ENCODE measurements at places on chromosomes 4 and X. TPM values are rescaled to one million over a fixed set of nuclear protein-coding genes. Genes with fewer than 3 reads are reported as not detected.

CSN1S1 gene
- not detected for total RNA-seq

MAGEA8 gene
- not detected for total RNA-seq

DKC1 gene
- 46.3 TPM for total RNA-seq

CSAG3 gene
- not detected for total RNA-seq

BANK1 gene
- under 0.01 TPM for total RNA-seq

IDS gene
- 25.7 TPM for total RNA-seq

MGAT4D gene
- not detected for total RNA-seq

RASSF6 gene
- not detected for total RNA-seq

F8 gene
- 31.0 TPM for total RNA-seq

HTRA3 gene
- total RNA-seq = 1.4 TPM

MTNR1A gene
- not detected for total RNA-seq

- peak; percentile 50 for DNase-seq
Observed at GRCh38 chrX:134669378-134670098, 11.3 kb upstream of the PLAC1 start.

- DNase-seq = no peak
Observed at GRCh38 chr4:69025191-69025998, 70.9 kb upstream of the UGT2B7 start.

- DNase-seq = peak; percentile 14
Observed at GRCh38 chrX:129717892-129718291, 20.9 kb upstream of the XPNPEP2 start.

GRCh38 chr4:140790765-140791164 is 34.6 kb upstream of the TBC1D9 start:
- no peak for DNase-seq

- no peak for DNase-seq
Observed at GRCh38 chr4:46370531-46370930, 19.4 kb downstream of the GABRA2 start.

GRCh38 chr4:69330345-69331047 is 50.2 kb downstream of the UGT2B28 start:
- DNase-seq = no peak

GRCh38 chr4:165009493-165010227 is 22.1 kb upstream of the TRIM60 start:
- no peak for DNase-seq

DNA sequence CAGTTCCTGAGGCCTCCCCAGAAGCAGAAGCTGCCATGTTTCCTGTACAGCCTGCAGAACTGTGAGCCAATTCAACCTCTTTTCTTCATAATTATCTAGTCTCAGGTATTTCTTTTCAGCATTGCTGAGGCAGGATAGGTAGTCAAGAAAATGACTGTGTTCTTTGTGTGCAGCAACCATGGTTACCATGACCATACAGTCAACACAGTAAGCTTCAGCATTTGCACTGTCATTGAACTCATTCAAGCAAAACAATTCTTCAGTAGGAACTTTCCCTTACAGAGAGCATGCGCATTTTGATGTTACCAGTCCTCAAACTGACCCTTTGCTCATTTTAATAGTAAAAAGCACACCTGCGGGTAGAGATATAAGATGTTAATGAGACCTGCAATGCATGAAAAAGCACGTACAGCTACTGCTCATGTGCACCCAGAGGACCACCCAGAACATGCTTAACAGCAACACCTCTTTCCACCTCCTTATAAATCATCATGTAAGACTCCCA is 180.8 kb downstream of the PRKX start:
- no peak for DNase-seq

DNA sequence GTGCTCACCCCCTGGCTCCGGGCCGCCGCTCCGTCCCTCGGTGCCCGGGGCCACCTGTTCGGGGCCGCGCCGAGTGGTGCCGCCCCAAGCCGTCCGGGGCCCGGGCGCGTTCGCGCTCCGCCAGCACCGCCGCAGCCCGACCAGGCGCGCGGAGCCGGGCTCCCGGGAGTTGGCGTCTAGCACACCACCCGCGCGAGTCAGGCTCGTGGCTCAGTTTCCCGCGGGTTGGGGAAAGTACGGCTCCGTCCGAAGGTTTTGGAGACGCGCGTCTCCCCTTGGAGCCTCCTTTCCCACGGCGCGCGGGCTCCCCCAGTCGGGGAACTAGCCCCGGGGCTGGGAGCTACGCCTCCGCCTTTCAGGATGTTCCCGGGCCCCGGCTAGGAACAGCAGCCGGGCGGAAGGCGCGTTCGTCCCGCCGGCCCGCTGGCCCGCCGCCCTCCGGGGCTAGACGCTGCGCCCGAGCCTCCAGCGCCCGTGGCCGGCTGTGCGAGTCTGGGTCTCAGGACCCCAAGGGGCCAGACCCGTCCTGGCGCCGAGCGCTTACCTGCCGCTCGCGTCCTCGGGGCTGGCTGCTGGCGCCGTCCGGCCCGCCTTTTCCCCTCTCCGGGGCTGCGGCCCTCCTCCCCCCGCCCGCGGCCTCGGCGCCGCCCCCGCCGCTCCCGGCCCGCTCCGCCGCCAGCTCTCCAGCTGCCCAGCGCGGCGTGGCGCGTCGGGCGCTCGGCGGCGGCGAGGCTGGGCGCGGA is at the start of gene ADGRG2:
ADGRG2 (minus strand) TSS at position 571 of the 743 bp plus-strand sequence. CDS start 53,634 bp downstream, outside the sequence.
- DNase-seq = no peak

GRCh38 chr4:128513664-128514484 is 226.3 kb upstream of the PGRMC2 start:
- no peak for DNase-seq

DNA sequence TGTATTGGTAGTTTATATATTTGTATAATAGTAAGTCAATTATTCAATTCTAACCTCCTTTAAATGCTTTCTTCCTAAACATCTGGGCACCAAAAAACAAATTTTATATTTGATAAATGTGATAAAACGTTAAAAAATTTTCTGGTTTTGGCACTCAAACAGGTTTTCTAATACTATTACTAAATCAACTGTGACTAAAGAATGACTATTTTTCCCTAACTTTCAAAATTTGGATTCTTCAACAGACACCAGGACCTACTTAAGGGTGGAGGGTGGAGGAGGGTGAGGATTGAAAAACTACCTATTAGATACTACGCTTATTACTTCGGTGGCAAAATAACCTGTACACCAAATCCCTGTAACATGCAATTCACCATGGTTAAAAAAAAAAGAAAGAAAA is 555.5 kb downstream of the IL15 start:
- DNase-seq = no peak

GRCh38 chrX:118745570-118745969 is 18.2 kb downstream of the IL13RA1 start:
- DNase-seq = no peak

DNA sequence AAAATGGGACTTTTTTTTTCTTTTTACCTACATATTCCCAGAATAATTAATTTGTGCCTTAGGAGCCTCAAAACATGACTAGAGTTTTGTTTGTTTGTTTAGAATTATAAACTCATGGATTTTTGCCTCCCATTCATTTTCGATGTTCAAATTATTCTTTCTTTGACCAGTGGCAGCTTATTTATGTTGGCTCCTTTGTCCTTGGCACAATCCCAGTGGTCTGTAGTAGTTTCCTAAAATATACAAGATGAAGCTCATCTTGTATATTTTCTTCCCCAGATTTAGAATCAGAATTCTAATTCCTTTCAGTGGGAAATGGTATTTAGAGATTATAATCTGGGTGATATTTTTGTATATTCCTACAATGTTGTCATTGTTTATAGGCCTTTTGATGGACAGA is 27.2 kb downstream of the DCK start:
- DNase-seq = peak; percentile 42

DNA sequence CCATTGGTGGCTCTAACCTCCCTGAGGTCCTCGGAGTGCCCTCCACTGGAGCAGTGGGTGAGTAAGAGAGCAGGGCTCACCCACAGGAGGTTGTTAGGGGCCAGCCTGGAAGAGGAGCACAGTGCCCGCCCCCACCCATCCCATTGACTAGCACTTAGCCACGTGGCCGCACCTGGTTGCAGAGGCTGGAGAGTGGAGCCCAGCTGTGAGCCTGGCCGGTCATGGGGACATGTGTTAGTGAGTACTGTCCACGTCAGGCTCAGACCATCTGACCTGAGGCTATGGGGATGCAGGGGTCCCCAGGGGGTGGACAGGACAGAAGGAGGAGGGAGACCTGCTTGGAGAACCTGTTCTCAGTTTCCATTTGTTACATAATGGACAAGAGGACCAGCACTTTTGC is 1.4 kb upstream of the MAN2B2 start:
- no peak for DNase-seq

GRCh38 chr4:141851246-141851891 is 215.0 kb downstream of the IL15 start:
- DNase-seq = no peak

DNA sequence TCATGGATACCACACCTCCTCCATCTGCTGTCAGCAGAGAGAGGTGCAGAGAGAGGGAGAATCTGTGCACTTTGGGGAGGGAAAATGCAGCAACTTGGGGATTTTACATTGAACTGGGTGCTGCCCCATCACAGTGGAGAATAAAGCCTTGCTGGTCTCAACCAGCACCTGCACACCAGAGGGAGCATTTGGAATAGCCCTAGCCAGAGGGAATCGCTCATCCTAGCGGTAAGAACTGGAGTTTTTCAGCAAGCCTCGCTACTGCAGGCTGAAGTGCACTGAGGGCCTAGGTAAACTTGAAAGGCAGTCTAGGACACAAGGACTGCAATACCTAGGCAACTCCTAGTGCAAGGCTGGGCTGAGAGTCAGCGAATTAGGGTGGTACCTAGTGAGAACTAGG is 148.7 kb downstream of the KDR start:
- no peak for DNase-seq

GRCh38 chrX:3161681-3162080 is 120.4 kb downstream of the ARSF start:
- DNase-seq = no peak

- no peak for DNase-seq
Observed at GRCh38 chr4:143514169-143514495, 630 bp downstream of the SMARCA5 start.

- no peak for DNase-seq
Observed at GRCh38 chr4:24007860-24008261, 118.0 kb upstream of the PPARGC1A start.

DNA sequence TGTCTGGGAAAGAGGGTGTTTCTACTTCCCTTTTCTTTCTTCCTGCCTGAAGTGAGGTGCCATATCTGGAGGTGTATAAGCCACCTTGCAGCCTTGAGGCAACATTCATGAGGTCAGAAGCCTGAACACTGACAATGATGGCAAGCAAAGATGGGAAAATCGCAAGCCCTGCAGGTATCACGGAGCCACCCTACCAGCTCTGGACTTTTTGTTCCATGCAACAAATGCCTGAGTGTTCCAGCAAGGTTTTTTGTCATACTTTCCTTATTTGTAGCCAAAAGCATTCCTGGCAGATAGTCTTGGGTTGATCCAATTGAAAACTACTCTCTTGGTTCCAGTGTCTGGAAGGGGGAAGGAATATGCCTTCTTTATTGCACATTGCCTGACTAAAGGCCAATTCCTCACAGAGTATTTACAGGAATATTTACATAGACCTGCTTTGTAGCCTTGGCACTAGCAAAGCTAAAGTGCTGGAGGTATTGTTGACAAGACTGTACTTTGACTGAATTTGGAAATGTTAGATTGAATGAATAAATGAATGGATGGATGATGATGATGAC is 14.4 kb upstream of the SOD3 start:
- DNase-seq = no peak

DNA sequence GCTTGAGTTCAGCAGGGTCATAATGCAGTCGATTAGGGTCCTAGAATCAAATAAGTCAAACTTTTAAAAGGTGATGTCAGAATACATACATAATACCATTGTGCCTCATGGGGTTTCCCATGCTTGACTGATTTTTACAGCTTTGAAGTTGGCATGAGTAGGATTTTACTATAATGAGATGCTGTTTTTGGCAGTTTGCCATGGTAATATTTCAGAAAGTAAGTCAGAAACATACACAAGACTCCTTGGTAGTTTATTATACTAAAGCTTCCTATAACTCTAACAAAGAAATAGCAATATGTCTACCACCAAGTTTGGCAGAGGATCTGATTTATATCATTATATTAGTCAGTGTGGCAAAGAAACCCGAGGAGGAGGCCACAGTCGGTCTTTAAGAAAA is 45.2 kb downstream of the PHKA2 start:
- peak; percentile 34 for DNase-seq

GRCh38 chr4:120227554-120227953 is 160.9 kb upstream of the MAD2L1 start:
- DNase-seq = no peak

- no peak for DNase-seq
Observed at GRCh38 chrX:50622751-50623150, 152.1 kb upstream of the DGKK start.

DNA sequence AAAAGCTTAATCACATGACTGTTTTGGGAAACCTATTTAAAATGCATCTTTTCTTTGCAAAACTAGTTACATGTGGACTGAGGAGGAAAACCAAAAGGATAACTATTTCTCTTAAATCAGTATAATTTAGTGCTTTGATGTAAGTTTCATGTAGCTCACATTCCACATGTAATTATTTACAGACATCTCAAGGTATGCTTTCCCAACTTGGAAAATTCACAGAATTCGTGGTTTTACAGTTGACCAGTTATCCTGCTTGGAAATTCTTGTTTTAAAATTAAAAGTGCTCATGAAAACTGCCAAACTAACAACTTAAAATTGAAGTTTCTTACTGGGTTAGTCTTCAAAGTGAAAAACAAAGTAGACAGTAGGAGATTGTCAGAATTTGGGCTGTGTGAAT is 52.4 kb downstream of the EDNRA start:
- no peak for DNase-seq

DNA sequence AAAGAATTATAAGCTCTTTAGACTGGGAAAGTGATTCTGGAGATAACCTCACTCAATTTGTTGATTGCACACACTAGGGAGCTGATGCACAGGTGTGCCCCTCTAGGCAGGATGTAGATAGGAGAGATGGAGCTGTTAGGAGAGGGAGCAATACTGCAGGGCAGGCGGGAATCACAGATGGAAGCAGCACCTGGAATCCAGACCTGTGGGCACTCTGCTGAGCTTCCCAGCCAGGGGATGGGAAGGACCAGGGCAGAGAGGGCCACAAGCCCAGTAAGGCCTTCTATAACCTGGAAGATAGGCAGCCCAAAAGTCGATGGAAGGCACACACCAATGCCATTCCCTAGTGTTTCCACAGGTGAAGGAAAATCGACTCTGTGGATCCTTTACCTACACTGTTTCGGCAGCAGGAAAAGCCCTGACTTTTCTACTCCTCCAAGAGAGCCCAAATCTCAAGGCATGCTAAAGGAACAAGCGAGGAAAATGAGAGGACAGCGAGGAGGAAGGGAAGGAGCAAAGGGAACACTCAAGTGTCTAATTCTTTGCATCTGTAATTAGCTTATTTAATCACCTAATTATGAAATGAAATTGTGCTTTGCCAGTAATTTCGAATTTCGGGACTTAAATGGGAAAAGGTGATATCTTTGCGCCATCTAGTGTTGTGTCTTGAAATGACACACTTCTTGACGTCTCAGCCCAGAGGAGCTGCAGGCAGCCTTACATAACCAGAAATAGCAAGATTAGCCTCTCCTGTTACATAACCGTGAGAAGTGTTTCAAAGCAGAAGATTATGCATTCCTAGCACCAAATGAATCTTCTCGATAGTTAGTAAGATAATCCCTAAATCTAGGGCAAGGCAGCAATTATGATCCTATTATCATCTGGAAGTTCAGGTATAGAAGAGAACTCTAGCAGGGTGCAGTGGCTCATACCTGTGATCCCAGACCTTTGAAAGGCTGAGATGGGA is 31.0 kb upstream of the TLR3 start:
- peak; percentile 81 for DNase-seq

GRCh38 chr4:147737623-147738022 is 5.7 kb downstream of the ARHGAP10 start:
- DNase-seq = no peak

All from dermis microvascular lymphatic vessel endothelial cell (primary cell).